ENCODE measurements at places on chromosomes 4 and X.

DNA sequence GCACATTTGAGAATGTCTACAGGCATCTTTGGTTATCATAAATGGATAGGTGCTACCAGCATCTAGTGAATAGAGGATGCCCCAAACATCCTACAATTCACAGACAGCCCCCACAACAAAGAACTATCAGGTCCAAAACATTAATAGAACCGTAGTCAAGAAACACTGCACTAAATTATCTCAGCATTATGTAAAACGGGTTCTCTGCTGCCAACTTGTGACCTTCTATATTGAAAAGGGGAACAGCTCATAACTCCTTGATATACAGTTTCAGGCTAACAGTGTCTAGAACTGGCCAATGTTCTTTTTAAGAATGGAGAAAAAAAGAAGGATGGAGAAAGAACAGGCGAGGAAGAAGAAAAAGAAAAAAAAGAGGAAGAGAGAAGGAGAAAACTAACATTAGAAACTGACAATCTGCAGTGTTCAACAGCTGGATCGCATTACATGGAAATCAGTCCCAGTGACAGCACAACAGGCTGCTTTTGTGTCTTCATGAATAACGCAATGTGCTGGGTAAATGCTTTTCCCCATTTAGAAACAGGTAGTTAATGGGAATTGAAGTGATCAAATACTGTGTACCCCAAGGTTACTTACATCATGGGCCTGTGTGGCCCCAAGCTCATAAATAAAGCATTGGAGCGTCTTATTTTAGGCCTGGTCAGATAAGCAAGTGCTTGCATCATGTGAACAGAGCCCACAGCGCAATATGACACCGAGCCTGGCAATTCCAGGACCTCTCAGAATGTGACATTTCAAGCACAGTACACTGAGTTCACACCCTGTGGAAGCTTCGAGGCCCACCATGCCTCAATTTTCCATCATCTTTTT is 339.5 kb downstream of the DHX15 start:
- no peak for DNase-seq

- no peak for DNase-seq
These were observed 591.3 kb downstream of the FAM133A start for GRCh38 chrX:94265323-94265722.

GRCh38 chrX:150063674-150064073 is 125.4 kb upstream of the EOLA2 start:
- DNase-seq = no peak

- DNase-seq = no peak
These were observed 1.1 kb upstream of the SEPTIN6 start for GRCh38 chrX:119693996-119694451.

DNA sequence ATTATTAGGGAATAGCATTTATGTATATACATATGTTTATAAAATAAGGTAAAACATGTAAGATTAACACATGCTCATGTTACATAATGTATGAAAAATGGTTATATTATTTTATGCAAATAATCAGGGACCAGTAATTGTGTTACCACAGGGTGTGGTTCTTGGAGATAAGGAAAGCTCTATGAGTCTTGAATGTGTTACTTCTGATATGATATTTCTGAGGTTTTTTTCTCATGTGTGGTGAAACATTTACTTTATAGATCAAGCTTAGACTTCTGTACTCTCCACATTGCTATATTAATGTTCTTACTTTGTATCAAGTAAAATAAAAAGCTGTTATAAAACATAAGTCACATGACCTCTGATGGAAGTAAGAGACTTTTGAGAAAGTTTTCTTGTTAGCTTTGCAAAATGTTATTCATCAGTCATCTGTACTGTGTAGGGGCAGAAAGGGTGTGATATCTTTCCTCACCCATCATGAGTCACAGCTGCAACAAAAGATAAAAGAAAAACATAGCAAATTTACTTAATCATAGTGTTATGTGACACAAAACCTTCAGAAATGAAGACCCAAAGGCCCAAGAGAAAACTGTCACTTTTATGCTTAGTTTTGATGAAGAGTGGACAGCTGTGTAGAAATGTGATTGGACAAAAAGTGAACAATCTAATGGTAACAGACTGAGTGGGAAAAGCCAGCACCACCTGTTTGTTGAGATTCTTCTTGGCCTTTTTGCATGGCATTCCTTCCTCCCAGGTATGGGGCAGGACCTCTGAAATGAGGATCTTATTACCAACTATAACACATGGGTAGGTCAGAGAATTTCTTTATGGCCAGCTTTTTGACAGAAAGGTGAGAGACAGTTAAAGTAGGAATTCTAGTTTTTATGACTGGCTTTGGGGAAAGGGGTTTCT is 632.3 kb downstream of the PDHA2 start:
- no peak for DNase-seq

GRCh38 chrX:72107320-72107719 is 24.4 kb downstream of the RTL5 start:
- DNase-seq = no peak

GRCh38 chr4:169458575-169458974 is 153.8 kb downstream of the NEK1 start:
- no peak for DNase-seq

GRCh38 chr4:30396772-30397475 is 323.2 kb upstream of the PCDH7 start:
- no peak for DNase-seq

GRCh38 chrX:29083823-29084222 is 496.6 kb downstream of the IL1RAPL1 start:
- DNase-seq = no peak

- no peak for DNase-seq
These were observed 48.6 kb downstream of the NPY5R start for GRCh38 chr4:163392328-163392727.

- DNase-seq = no peak
These were observed 28.9 kb upstream of the MTMR1 start for GRCh38 chrX:150664290-150664689.

DNA sequence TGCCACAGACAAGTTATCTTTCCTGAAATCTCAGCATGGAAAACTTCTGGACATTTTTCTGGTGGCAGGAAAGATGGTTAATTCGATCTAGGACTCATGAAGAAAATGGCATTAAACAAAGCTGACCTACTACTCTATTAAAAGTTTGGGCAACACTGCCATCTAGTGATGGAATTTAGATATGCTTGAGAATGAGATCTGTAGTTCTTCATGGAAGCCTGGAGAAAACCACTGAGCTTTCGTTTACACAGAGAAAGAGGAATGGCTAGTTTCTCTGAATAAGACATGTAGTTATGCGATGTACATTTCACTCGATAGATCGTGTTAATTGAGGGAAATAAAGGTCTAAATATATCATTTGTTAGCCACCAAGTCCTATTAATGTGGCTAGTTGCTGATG is 51.7 kb upstream of the CHRDL1 start:
- DNase-seq = no peak

GRCh38 chrX:109344678-109345077 is 137.2 kb downstream of the GUCY2F start:
- DNase-seq = no peak

GRCh38 chr4:99853190-99853589 is 36.6 kb downstream of the DAPP1 start:
- no peak for DNase-seq

DNA sequence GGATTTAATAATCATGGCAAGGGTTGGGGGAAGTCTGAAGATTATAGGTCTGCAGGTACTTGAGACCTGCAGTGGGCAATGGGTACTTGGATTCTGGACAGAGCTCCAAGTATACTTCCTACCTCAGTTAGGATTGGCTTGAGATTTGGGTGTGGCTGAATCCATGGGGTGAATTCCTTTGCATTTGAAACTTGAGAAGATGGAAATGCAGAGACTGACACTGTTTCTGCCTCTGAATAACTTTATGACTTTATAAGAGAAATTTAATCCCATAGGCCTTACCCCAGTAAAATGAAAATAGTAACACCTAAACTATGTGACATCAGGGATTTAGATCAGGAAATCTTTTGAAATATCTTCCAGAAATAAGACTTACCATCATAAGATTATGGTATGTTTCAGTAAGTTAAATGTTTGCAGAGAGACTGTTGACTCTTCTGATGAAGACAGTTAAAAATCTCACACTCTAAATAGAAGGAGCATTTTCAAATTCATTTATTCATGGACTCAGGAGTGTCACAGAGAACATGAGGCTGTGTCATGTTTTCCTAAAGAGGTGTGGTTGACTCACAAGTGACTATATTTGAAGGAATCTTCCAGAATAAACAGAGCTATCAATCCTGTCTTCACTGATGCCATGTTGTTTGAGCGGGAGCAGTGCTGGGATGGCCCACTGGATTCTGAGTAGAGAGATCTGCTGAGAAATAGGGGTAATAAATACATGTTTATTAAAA is 513.5 kb upstream of the NR3C2 start:
- DNase-seq = no peak

- DNase-seq = no peak
These were observed 337.7 kb upstream of the FAM241A start for GRCh38 chr4:111807576-111807975.

GRCh38 chrX:11664211-11665167 is 1.2 kb downstream of the ARHGAP6 start:
- no peak for DNase-seq

DNA sequence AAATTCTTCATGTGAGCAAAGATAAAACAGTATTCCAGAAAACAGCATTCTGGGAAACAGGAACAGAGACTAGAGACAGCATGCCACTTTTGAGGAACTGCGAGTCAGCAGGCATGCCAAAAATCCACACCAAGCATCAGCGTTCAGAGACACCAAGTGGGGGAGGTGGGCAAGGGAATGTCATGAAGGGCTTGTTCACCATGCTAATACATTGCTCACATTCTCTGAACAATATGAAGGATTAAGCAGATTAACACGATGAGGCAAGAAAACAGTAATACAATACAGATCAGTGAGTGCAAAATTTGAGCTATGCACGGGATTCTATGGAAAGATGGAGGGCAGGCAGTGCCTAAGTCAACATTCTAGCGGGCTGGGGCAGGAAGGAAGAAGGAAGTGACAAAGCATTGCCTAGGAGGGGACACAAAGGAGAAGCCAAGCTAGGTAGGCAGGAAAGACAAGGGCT is 278.3 kb downstream of the FBXW7 start:
- no peak for DNase-seq

GRCh38 chr4:176799653-176800052 is 6.9 kb upstream of the VEGFC start:
- DNase-seq = no peak

- no peak for DNase-seq
These were observed 121.7 kb downstream of the FAM53A start for GRCh38 chr4:1562371-1562770.

DNA sequence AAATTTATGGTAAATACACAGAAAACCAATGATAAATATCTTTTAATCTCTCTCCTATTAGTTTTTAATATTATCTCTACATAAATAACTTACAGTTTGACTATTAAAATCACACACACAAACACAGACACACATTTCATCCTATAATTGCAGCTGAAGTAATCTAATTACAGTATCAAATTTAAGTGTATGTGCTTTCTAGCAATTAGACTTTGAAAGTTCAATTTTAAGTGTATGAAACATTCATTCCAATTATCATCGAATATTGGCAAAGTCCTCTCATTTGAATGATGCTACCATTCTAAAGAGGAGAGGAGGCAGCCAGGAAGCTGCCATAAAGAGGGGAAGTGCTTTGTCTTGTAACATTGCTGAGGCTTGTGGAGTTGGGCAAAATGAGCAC is 221.2 kb upstream of the PABPC4L start:
- DNase-seq = no peak

- DNase-seq = no peak
These were observed 268.9 kb downstream of the FBXW7 start for GRCh38 chr4:152266831-152267480.

GRCh38 chr4:84035568-84035967 is 463.5 kb downstream of the NKX6-1 start:
- no peak for DNase-seq

DNA sequence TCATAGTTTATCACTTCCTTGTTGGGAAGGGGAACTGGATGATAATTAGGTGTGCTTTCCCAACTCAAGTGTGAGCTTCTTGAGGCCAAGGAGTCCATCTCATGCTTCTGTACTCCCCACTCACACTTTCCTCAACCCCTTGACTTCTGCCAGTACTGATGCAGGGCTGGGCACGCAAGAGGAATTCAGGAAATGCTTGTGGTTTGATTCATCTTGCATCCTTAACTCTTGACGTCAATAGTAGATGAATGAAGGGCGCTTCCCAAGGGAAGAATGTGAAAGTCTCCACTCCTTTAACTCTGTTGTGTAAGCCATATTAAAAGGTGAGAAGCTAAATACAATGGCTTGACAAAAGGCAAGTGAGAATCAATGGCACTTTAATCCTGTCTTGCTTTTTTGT is 101.8 kb downstream of the AGTR2 start:
- no peak for DNase-seq

Data from activated T-helper 2 cell treated with anti-CD3 and anti-CD28 coated beads, Interferon-gamma antibody, Interleukin-2, Interleukin-4, amounts not matched to agents 10 μg/mL and 5 μg/mL and 100 μg/mL, durations not matched to agents 14 hours and 24 hours and 36 hours (primary cell).